ENCODE measurements at places on chromosomes 6 and 20.

DNA sequence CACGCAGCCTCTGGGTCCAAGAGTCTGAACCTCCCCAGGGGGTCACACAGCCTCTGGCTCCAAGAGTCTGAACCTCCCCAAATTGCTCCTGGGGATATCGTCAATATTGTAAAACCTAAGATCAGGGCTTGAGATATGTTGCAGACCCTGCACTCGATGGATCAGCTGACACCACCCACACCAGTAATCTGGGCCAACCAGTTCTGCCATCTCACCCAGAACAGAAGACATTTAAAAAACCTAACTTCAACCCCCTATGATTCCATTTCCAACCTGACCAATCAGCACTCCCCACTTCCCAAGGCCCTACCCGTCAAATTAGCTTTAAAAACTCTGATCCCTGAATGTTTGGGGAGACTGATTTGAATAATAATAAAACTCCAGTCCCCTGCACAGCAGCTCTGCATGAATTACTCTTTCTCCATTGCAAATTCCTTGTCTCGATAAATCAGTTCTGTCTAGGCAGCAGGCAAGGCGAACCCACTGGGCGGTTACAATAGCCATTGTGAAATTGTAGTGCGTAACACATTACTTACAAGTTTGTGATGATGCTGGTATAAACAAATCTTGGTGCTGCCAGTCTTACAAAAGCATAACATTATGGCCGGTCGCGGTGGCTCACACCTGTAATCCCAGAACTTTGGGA lies 32.4 kb upstream of the FAM135A start:
- H3K4me1 ChIP-seq: no peaks in the 10 kb centered on the region
- no peak overlapping the region for H3K27ac ChIP-seq
- DNase-seq: no peak
- H3K27me3 ChIP-seq: no peaks in the 10 kb centered on the region
- no peak overlapping the region for H3K4me3 ChIP-seq
- no peaks in the 10 kb centered on the region for H3K36me3 ChIP-seq

DNA sequence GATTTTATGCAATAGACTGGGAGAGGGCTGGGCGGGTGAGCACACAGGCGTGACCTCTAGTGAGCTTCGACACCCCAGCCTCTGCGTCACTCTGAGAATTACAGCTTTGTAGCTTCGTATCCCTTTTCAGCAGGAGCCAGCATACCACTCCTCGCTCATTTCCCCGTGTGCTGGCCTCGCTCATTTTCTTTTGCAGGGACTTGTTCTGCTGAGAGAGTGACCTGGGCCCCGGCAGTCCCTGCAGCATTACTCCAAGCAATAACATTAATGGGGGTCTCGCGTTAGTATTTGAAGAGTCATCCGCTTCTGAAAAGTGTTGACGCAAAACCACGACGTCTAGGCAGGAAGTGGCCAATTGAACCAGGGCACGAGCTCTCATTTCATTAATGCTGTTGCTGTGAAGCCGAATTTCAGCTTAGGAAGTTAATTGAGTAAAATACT lies 193.7 kb downstream of the QKI start:
- no peak for DNase-seq
- H3K4me1 ChIP-seq: no peaks in the 10 kb centered on the region
- H3K27ac ChIP-seq: no peak overlapping the region
- H3K27me3 ChIP-seq: no peaks in the 10 kb centered on the region
- no peak overlapping the region for H3K4me3 ChIP-seq

GRCh38 chr6:142210606-142211005 lies 63.5 kb downstream of the VTA1 start:
- no peak overlapping the region for H3K27ac ChIP-seq
- H3K4me1 ChIP-seq: no peaks in the 10 kb centered on the region
- peaks cover 17% of the 10 kb centered on the region for H3K36me3 ChIP-seq
- no peaks in the 10 kb centered on the region for H3K27me3 ChIP-seq
- no peak for DNase-seq

GRCh38 chr6:6595952-6596351 lies 7.4 kb downstream of the LY86 start:
- H3K4me1 ChIP-seq: no peaks in the 10 kb centered on the region
- no peak overlapping the region for H3K4me3 ChIP-seq
- H3K36me3 ChIP-seq: no peaks in the 10 kb centered on the region
- no peak overlapping the region for H3K27ac ChIP-seq
- no peak for DNase-seq

- no peaks in the 10 kb centered on the region for H3K27me3 ChIP-seq
- no peak overlapping the region for H3K27ac ChIP-seq
- no peaks in the 10 kb centered on the region for H3K4me1 ChIP-seq
- H3K36me3 ChIP-seq: no peaks in the 10 kb centered on the region
- H3K4me3 ChIP-seq: no peak overlapping the region
Observed at GRCh38 chr6:117469356-117469755, 13.1 kb upstream of the DCBLD1 start.

GRCh38 chr20:5156675-5157448 lies 30.1 kb downstream of the CDS2 start:
- H3K4me1 ChIP-seq: peaks cover 35% of the 10 kb centered on the region
- H3K4me3 ChIP-seq: no peak overlapping the region
- H3K27ac ChIP-seq: peak overlapping the region; percentile 25
- no peaks in the 10 kb centered on the region for H3K27me3 ChIP-seq
- H3K36me3 ChIP-seq: no peaks in the 10 kb centered on the region

- no peak for DNase-seq
- H3K4me3 ChIP-seq: no peak overlapping the region
- H3K27ac ChIP-seq: no peak overlapping the region
- no peaks in the 10 kb centered on the region for H3K36me3 ChIP-seq
- H3K27me3 ChIP-seq: no peaks in the 10 kb centered on the region
Observed at GRCh38 chr20:53447316-53447715, 146.3 kb downstream of the ZNF217 start.

- no peak overlapping the region for H3K4me3 ChIP-seq
- H3K4me1 ChIP-seq: no peaks in the 10 kb centered on the region
- no peak overlapping the region for H3K27ac ChIP-seq
- H3K36me3 ChIP-seq: no peaks in the 10 kb centered on the region
- DNase-seq: no peak
- no peaks in the 10 kb centered on the region for H3K27me3 ChIP-seq
Observed at GRCh38 chr6:20367743-20368485, 33.8 kb upstream of the E2F3 start.

DNA sequence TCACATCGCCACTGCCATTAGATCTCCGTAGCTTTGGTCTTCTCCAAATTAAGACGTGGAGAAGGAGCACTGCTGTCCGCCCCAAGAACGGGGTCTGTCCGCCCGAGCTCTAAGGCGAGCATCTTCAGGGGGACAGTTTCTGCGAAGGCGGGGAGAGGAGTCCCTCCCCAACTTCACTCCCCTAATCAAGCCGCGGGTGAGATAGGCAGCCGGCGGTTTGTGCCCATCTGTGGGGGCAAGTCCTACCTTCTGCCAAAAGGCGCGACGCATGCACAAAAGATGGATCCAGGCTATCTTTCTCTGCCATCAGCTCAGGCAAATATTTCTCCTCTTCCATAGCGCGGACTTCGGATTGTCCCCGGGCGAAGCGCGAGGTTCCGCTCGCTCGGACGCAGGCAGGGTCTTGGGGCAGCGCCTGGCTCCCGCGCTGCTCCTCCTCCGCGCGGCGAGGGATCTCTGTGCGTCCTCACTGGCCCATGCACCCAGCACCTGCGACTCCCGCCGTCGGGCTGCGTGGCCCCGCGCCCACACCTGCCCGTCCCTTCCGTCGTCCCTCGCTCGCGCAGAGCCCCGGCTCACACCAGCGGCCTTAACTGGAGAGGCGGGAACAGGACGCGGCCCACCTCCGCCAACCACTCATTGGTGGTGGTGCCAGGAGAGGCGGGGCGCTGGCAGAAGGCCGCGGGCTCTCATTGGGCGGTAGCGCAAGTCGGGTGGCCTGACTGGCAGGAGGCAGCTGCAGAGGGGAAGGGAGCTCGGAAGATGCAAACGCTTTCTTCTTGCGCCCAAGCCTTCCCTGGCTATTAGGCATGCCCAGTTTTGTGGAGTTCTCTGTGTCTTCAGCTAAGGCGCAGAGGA lies at the start of gene KHDRBS2:
Gene KHDRBS2, minus strand, starts transcription at position 614 of the 858 bp plus-strand sequence.
- peaks cover 10% of the 10 kb centered on the region for H3K4me1 ChIP-seq

- H3K27me3 ChIP-seq: no peaks in the 10 kb centered on the region
- no peak overlapping the region for H3K27ac ChIP-seq
- no peak overlapping the region for H3K4me3 ChIP-seq
- DNase-seq: no peak
- H3K4me1 ChIP-seq: no peaks in the 10 kb centered on the region
Observed at GRCh38 chr6:21340573-21340972, 253.0 kb upstream of the SOX4 start.

DNA sequence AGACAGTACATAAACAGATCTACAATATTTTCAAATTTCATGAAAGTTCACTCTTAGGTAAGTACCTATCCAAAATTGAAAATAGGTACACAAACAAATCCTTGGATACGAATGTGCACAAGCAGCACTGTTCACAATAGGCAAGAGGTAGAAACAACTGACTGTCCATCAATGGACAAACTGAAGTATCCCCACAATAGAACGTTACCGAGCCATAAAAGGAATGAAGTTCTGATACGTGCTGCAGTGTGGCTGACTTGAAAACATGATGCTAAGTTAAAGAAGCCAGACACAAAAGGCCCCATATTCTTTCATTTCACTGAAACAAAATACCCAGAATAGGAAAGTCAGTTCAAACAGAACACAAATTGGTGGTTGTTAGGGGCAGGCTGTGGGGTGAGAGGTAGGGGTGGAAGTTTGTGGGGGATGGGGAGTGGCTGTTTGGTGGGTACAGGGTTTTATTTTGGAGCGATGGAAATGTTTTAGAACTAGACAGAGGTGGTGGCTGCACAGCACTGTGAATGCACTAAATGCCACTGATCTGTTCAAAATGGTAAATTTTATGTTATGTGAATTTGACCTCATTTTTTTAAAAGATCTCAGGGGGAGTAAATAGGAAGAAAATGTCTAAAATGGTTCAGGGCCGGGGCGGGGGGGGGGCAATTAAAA lies 89.5 kb downstream of the ZMYND8 start:
- H3K36me3 ChIP-seq: peaks cover 6% of the 10 kb centered on the region
- no peak overlapping the region for H3K4me3 ChIP-seq
- no peaks in the 10 kb centered on the region for H3K27me3 ChIP-seq
- no peak for DNase-seq
- no peaks in the 10 kb centered on the region for H3K4me1 ChIP-seq

- peak overlapping the region; percentile 84 for H3K27ac ChIP-seq
- H3K4me3 ChIP-seq: no peak overlapping the region
- H3K36me3 ChIP-seq: no peaks in the 10 kb centered on the region
- no peak for DNase-seq
Observed at GRCh38 chr6:26420688-26421171, 18.7 kb downstream of the BTN3A1 start.

- H3K4me3 ChIP-seq: no peak overlapping the region
- H3K27ac ChIP-seq: peak overlapping the region; percentile 67
- no peaks in the 10 kb centered on the region for H3K36me3 ChIP-seq
- H3K4me1 ChIP-seq: peaks cover 3% of the 10 kb centered on the region
- peak; percentile 53 for DNase-seq
Observed at GRCh38 chr20:36861875-36862801, 13.8 kb upstream of the TLDC2 start.

DNA sequence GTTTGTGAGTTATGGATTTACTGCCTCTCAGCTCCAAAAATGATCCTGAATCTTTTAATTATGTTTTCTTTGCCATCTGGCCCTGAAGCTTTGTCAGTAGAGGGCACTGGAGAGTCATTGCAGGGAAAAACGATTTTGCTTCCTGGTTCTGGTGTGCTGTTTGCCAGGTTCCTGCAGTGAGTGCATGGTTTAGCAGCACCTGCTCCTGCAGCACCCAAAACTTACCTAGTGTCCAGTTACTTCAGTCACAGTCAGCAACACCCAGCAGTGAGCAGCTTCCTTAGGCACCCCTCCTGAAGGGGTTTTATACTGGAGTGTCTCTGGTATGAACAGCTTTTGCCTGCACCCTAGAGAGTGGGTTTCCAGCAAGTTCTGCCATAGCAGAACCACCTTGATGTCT lies 6.0 kb upstream of the TRIM26 start:
- H3K4me1 ChIP-seq: peaks cover 11% of the 10 kb centered on the region
- H3K27ac ChIP-seq: no peak overlapping the region
- DNase-seq: no peak
- no peaks in the 10 kb centered on the region for H3K36me3 ChIP-seq
- H3K4me3 ChIP-seq: no peak overlapping the region

- no peak overlapping the region for H3K4me3 ChIP-seq
- H3K36me3 ChIP-seq: no peaks in the 10 kb centered on the region
- H3K4me1 ChIP-seq: no peaks in the 10 kb centered on the region
- no peak for DNase-seq
Observed at GRCh38 chr20:61797200-61797599, 268.5 kb downstream of the TAF4 start.

DNA sequence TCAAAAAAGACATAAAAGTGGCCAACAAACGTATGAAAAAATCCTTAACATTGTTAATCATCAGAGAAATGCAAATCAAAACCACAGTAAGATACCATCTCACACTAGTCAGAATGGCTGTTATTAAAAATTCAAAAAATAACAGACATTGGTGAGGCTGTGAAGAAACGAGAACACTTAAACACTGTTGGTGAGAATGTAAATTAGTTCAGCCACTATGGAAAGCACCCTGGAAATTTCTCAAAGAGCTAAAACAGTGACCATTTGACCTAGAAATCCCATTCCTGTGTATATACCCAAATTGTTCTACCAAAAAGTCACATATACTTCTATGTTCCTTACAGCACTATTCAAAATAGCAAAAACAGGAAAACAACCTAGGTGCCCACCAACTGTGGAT lies 24.9 kb upstream of the NT5E start:
- H3K27me3 ChIP-seq: no peaks in the 10 kb centered on the region
- H3K36me3 ChIP-seq: no peaks in the 10 kb centered on the region

- peaks cover 7% of the 10 kb centered on the region for H3K4me1 ChIP-seq
- no peaks in the 10 kb centered on the region for H3K36me3 ChIP-seq
- peak; percentile 62 for DNase-seq
- peak overlapping the region; percentile 93 for H3K4me3 ChIP-seq
- no peaks in the 10 kb centered on the region for H3K27me3 ChIP-seq
Observed at GRCh38 chr20:31720486-31721407, 1.9 kb downstream of the BCL2L1 start.

GRCh38 chr6:39820553-39820952 lies 28.4 kb downstream of the DAAM2 start:
- H3K4me3 ChIP-seq: no peak overlapping the region
- H3K27me3 ChIP-seq: no peaks in the 10 kb centered on the region
- H3K27ac ChIP-seq: no peak overlapping the region
- no peaks in the 10 kb centered on the region for H3K4me1 ChIP-seq

DNA sequence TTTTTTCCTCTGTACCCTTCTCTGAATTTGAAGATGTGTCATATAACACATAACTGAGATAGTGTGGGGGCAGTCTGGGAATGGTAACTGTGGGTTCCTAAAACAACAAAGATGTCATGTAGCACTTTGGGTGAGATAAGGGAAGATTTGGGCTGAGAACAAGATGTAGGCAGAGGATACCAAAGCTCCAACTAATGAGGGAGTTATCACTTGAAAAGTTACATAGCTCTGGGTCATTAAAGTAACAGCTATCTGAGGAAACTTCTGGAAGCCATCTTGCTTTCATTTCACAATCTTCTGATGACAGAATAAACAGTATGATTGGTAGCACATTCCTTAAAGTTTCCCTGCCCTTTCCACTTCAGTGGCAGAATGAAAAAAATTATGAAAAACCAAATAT lies 255.4 kb downstream of the TBX18 start:
- no peaks in the 10 kb centered on the region for H3K36me3 ChIP-seq
- no peak for DNase-seq
- H3K27ac ChIP-seq: no peak overlapping the region
- no peaks in the 10 kb centered on the region for H3K4me1 ChIP-seq
- no peaks in the 10 kb centered on the region for H3K27me3 ChIP-seq
